ENCODE measurements at places on chromosomes 16 and 17. TPM values are rescaled to one million over a fixed set of nuclear protein-coding genes. Genes with fewer than 3 reads are reported as not detected.

The C17orf100 gene
- 1.2 TPM for total RNA-seq

DNA sequence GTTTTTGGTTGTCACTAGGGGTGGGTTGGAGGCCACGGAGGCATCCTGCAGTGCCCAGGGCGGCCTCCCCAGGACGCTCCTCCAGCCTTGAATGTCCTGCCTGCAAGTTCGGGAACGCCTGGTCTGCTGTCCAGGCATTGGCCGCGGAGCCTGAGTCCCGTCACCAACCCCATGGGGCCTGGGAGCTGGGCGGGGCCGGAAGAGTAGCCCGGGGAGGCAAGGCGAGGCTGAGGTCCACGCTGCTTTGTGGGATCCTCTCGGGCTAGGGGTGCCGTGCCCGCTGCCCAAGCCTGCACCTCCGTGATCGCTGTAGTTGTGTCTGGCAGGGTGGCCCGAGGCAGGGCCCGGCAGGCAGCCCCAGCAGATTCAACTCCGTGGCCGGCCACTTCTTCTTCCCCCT is 12.8 kb downstream of the TELO2 start:
- no peak overlapping the region for H3K27ac ChIP-seq
- H3K4me3 ChIP-seq, result no peak overlapping the region
- no peaks in the 10 kb centered on the region for H3K27me3 ChIP-seq

DNA sequence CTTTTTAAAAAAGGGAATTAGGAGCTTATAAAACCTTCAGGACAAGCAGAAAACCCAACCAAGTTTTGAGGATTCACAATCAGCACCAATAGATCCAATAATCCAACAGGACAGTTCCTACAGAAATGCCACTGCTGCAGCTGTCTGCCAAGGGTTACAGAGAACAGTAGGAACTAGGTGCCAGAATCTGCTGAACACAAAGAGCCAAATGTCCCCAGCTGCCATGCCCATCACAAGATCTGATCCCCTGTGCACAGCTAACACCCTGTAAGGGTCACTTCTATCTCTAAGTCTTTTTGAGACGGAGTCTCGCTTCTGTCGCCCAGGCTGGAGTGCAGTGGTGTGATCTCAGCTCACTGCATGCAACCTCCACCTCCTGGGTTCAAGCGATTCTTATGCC is 262.3 kb downstream of the STX8 start:
- no peaks in the 10 kb centered on the region for H3K4me1 ChIP-seq
- no peaks in the 10 kb centered on the region for H3K36me3 ChIP-seq
- no peak overlapping the region for H3K27ac ChIP-seq
- H3K27me3 ChIP-seq, result no peaks in the 10 kb centered on the region
- DNase-seq, result no peak

DNA sequence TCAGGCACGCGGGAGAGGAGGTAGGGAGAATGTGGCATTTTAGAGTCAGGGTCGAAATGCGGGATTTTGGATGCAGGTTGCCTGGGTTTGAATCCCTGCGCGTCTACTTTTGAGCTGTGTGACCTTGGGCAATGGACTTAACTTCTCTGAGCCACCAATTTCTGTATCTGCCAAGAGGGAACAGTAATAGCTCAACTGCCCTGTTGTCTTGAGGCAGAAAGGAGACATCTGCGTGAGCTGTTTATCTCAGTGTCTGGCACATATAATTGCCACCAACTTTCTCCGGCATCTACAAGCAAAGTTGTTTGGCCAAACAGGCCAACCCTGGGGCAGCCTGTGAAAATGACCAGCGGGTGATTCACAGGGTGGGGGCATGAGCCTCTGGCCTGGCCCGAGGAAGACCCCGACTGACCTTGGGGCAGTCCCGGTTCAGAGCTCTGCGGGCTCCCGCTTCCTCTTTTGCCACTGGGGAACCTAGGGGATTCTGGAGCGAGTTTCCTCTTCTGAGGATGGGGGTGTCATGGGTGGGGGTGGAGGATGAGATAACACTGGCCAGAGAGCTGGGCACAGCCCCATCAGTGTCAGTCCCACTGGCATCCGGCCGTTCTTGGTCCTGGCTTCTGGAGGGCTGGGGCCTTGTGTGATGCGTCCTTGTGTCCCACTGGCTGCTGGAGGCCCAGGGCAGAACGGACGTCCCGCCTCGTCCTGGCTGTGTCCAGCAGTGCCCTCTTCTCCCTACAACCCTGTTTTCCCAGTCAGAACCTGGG is 1.3 kb downstream of the SNN start:
- no peaks in the 10 kb centered on the region for H3K27me3 ChIP-seq
- H3K4me1 ChIP-seq, result peaks cover 2% of the 10 kb centered on the region
- DNase-seq, result peak; percentile 88
- H3K36me3 ChIP-seq, result no peaks in the 10 kb centered on the region

GRCh38 chr17:9472094-9472493 is 103.5 kb downstream of the STX8 start:
- DNase-seq, result no peak
- H3K27me3 ChIP-seq, result no peaks in the 10 kb centered on the region
- H3K4me1 ChIP-seq, result no peaks in the 10 kb centered on the region
- no peak overlapping the region for H3K27ac ChIP-seq

- H3K27me3 ChIP-seq, result no peaks in the 10 kb centered on the region
- H3K4me1 ChIP-seq, result no peaks in the 10 kb centered on the region
- no peaks in the 10 kb centered on the region for H3K36me3 ChIP-seq
- no peak overlapping the region for H3K27ac ChIP-seq
These were observed 1.8 kb upstream of the EXOSC6 start for GRCh38 chr16:70253291-70254106.

The HOXB9 gene
- total RNA-seq, result 0.39 TPM

DNA sequence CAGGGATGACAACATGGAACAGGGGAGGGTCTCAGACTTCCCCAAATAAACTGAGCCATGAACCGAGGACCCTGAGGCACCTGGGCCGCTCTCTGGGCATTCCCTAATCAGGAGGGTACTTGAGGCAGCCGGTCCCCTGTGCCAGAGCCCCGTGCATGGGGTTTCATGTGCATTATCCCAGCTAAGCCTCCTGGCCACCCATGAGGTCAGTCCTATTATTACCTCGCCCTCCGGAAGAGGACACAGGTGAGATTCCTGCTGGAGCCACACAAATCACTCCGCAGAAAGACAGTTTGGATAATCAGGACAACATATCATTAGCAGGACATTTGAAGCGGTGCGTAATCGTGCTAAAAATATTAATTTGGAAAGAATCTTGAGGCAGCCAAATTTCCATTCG is 274.0 kb downstream of the PARN start:
- no peak for DNase-seq
- no peaks in the 10 kb centered on the region for H3K4me1 ChIP-seq
- no peak overlapping the region for H3K27ac ChIP-seq
- H3K27me3 ChIP-seq, result no peaks in the 10 kb centered on the region
- no peaks in the 10 kb centered on the region for H3K36me3 ChIP-seq

GRCh38 chr16:25106567-25107465 is 4.7 kb upstream of the LCMT1 start:
- no peaks in the 10 kb centered on the region for H3K27me3 ChIP-seq
- H3K4me3 ChIP-seq, result peak overlapping the region; percentile 75
- H3K4me1 ChIP-seq, result no peaks in the 10 kb centered on the region
- H3K36me3 ChIP-seq, result no peaks in the 10 kb centered on the region
- peak; percentile 97 for DNase-seq

DNA sequence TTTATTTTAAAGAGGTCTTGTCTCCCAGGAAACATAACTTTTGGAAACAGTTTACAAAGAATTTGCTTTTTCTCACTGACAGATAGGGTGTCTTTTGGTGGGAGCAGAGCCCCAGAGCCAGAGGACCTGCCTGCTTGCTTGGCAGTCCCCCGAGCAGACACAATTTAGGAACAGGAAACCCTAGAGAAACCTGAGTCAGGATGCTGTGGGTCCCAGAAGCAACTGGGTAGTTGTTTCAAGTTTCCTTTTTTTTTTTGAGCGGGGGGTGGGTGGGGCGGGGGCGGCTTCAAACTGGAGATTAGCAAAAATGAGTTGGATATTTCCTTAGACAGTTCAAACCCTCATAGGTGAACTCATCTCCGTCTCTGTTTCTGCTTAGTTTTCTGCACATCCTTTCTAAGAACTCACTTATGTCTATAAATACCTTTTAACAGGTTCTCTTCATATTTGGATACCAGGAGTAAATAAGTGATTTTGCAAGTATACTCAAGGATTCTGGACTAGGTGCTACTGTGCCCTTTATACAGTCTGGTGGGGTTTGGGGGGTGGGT is 135.1 kb downstream of the PRKCA start:
- H3K4me1 ChIP-seq, result no peaks in the 10 kb centered on the region
- no peak for DNase-seq
- no peak overlapping the region for H3K4me3 ChIP-seq
- H3K27me3 ChIP-seq, result no peaks in the 10 kb centered on the region

The FOXN1 gene
- not detected for total RNA-seq

GRCh38 chr16:11073407-11073999 is 129.1 kb downstream of the CLEC16A start:
- no peaks in the 10 kb centered on the region for H3K36me3 ChIP-seq
- peak; percentile 61 for DNase-seq
- no peaks in the 10 kb centered on the region for H3K27me3 ChIP-seq
- no peaks in the 10 kb centered on the region for H3K4me1 ChIP-seq
- no peak overlapping the region for H3K27ac ChIP-seq

DNA sequence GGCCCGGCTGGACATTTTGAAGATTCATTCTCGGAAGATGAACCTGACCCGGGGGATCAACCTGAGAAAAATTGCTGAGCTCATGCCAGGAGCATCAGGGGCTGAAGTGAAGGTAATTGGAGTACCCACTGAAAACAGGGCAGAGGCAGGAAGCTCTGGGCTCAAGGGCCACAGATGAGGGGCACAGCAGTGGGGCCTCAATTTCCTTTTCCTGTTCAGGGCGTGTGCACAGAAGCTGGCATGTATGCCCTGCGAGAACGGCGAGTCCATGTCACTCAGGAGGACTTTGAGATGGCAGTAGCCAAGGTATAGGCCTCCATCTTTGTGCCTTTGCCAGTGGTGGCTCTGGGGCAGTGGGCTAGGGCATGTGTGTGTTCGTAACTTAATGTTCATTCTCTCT is 4.0 kb upstream of the FTSJ3 start:
- H3K27ac ChIP-seq, result no peak overlapping the region
- no peak overlapping the region for H3K4me3 ChIP-seq
- H3K36me3 ChIP-seq, result peaks cover 19% of the 10 kb centered on the region

DNA sequence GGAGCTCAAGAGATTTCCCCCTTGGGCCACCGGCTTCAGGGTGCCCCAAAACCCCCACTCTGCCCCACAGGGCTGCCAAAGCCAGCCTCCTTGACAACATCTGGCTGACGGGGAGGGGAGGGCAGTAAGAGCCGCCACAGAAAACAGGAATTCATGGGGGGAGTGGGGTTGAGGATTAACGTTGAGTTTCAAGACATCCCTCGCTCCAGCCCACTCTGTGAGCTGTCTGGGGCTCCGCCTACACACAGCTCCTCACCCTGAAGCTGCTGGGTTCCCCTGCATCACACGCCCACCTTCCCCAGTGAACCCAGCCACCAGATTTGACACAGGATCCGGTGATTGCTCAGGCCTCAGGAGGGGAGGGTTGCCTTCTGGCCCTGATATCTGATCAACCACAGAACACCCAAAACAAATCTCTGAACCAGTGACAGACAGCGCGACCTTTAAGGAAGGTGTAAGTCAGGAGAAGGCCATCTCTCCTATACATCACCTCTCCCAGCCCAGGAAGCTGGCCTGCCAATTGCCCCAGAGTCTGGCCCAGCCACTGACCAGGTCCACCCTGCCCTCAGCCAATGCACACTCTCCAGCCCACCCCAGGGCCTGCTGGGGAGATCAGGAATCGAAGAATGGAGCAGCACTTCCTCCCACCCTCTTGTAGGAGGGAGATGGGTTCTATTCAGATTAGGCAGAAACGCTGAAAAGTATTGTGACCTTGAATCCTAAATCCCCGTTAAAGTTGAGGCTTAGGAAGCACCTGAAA is 132.1 kb downstream of the CLEC16A start:
- H3K4me1 ChIP-seq, result no peaks in the 10 kb centered on the region
- H3K27ac ChIP-seq, result no peak overlapping the region
- no peaks in the 10 kb centered on the region for H3K36me3 ChIP-seq
- no peak for DNase-seq

- no peaks in the 10 kb centered on the region for H3K27me3 ChIP-seq
- no peak for DNase-seq
- no peaks in the 10 kb centered on the region for H3K36me3 ChIP-seq
These were observed 61.1 kb upstream of the KCNJ16 start for GRCh38 chr17:70013911-70014310.

The NGFR gene
- total RNA-seq, result 36.9 TPM

The TMEM92 gene
- total RNA-seq, result 0.94 TPM

GRCh38 chr17:75894049-75894733 is 2.6 kb downstream of the TRIM65 start:
- no peak overlapping the region for H3K27ac ChIP-seq
- DNase-seq, result no peak
- H3K36me3 ChIP-seq, result no peaks in the 10 kb centered on the region
- no peaks in the 10 kb centered on the region for H3K27me3 ChIP-seq

DNA sequence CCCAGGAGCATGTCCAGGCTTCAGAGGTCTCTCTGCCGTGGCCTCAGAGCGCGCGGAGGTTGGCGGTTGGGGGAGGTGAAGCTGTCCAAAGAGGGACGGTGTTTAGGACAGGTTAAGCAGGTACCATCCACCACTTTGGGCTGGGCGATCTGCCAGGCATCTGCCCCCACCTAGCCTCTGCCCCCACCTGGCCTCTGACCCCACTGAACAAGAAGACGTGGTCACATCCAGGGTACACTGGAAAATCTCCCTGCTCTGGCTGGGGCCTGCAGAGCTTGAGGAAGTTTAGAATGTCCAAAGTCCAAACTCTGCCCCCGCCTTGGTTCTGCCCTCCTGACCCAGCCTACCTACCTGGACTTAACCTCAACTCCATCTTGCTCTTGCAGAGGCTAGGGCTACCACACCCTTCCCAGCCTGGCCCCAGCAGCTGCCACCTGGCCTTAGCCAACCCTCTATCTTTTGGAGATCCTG is 1.6 kb downstream of the ITGA3 start:
- H3K27ac ChIP-seq, result peak overlapping the region; percentile 23
- no peak for DNase-seq
- no peaks in the 10 kb centered on the region for H3K36me3 ChIP-seq

The SOST gene
- 34.3 TPM for total RNA-seq

- no peaks in the 10 kb centered on the region for H3K27me3 ChIP-seq
- no peak overlapping the region for H3K4me3 ChIP-seq
- DNase-seq, result no peak
- no peak overlapping the region for H3K27ac ChIP-seq
- H3K4me1 ChIP-seq, result peaks cover 4% of the 10 kb centered on the region
These were observed 761 bp upstream of the CCL8 start for GRCh38 chr17:34318474-34318873.

Measured in aorta (tissue), 5 donors.